ENCODE measurements at places on chromosomes 7 and 10. TPM values are rescaled to one million over a fixed set of nuclear protein-coding genes. Genes with fewer than 3 reads are reported as not detected.

The SLC26A3 gene
- total RNA-seq: not detected

The UPK3BL2 gene
- total RNA-seq: 13.7 TPM

The CALML3 gene
- not detected for total RNA-seq

The CTNNA3 gene
- total RNA-seq: 4.8 TPM

- DNase-seq: no peak
Observed at GRCh38 chr7:142425281-142425680, 167.4 kb upstream of the PRSS58 start.

DNA sequence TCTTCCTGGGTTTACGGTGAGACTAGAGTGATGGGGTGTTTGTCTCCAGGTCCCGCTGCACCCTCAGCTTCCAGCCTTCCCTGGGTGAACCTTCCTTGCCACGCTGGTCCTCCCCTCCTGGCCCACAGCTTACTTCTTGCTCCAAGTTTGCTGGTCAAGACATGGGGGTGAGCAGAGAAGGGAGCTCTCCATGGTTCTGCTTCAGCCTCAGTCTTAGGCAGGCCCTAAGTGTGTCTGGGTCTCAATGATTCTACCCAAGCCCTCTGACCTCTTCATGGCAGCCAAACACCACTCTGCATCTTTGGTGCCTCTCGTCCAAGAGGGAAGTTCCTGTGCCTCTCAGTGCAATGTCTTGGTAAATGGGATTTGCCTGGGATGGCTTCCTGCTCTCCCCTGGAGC lies 356.5 kb upstream of the KLF6 start:
- no peak for DNase-seq

- no peak for DNase-seq
Observed at GRCh38 chr10:52474265-52474664, 160.2 kb downstream of the DKK1 start.

Data from posterior vena cava (tissue), 2 donors.